ENCODE measurements at places on chromosomes 11 and 22.

GRCh38 chr11:43923406-43924111 lies 18.9 kb upstream of the C11orf96 start:
- DNase-seq, result no peak

DNA sequence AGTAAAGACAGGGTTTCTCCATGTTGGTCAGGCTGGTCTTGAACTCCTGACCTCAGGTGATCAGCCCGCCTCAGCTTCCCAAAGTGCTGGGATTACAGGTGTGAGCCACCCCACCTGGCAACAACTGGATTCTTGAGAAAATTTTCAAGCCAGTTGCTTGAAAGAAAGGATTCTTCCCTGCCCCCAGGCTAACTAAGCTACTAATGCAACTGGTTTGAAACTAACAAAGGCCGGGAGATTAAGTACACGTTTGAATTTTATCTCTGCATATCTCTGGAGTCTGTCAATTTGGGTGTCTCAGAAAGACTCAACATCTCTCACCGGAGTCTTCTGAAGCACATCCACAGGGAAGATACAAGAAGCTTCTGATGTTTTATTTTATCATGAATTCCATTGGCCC lies 10.7 kb upstream of the ETS1 start:
- no peak for DNase-seq

DNA sequence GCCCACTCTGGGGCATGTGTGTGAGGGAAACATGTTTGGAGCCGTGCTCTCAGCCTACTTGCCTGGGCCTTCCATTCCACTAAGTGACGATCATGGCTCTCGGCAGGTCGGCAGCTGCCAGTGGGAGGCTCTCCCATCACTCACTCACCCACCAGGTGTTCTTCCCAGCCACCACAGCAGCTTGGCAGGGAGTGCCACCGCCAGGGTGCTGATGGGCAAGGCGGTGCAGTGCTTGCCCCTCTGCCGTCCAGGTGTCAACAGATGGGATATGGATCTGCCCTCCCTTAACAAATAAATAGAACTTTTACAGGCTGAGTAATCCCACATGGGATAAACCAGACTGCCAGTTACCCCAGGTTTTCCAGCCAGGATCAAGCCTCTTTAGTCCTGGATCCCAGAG lies 205.5 kb upstream of the TMEM45B start:
- DNase-seq, result no peak

GRCh38 chr11:47166368-47166767 lies 10.3 kb downstream of the ARFGAP2 start:
- DNase-seq, result no peak

GRCh38 chr11:129766898-129767604 lies 48.6 kb upstream of the TMEM45B start:
- no peak for DNase-seq

GRCh38 chr11:132704781-132705375 lies 827.4 kb downstream of the OPCML start:
- peak; percentile 6 for DNase-seq

GRCh38 chr11:107689317-107690202 lies 22.3 kb downstream of the SLN start:
- DNase-seq, result no peak

DNA sequence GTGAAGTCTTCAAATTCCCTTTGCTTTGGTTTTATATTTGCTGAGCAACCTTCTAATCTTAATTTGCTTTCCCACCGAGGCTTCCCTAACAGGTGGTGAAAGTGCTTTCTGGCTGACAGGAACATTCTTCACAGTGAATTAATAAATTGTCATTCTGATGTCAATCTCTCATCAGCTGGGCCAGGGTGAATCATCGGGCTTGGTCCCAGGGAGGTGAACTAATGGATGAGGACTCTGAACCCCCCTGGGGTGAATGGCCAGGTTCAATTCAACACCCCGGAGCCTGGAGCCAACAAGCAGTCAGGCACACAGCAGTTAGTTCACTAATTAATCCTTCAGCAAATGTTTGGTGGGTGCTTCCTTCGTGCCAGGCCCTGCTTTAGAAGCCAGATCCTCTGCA lies 155.4 kb upstream of the PDGFD start:
- DNase-seq, result peak; percentile 36

DNA sequence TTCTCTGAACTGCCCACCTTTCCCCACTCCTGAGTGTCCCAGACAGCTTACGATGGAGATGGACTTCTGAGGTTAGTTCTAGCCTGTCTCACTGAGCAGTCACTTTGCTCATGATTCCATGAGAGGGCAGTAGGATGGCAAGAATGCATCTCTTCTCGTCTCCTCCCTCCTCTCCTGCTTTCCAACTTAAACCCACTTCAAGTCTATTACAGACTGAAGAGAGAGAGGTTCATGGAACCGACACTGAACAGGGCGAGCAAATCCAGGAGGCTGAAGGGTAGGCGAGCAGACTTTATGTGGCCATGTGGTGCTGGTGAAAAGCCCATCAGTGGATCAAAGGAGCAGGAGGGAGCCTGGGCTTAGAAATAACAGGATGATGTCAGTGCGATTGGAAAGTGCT lies 38.6 kb downstream of the CEP164 start:
- no peak for DNase-seq

DNA sequence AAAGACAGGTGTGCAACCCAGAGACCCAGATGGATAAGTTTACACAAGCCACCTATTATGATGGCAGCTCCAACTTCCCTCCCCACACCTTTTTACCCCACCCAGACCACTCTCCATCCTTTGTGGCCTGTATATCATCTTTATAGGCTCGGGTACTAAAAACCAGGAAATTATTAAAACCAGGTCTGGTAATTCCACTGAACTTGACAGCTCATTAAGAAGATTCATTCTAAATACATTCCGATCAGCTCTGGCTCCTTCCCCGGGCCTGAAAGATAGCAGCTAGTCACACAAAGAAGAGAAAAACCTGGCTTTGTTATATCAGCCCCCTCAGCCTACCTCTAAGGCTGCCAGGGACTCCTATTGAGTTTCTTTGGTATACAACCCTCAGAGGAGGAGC lies 67.9 kb upstream of the API5 start:
- DNase-seq, result no peak

DNA sequence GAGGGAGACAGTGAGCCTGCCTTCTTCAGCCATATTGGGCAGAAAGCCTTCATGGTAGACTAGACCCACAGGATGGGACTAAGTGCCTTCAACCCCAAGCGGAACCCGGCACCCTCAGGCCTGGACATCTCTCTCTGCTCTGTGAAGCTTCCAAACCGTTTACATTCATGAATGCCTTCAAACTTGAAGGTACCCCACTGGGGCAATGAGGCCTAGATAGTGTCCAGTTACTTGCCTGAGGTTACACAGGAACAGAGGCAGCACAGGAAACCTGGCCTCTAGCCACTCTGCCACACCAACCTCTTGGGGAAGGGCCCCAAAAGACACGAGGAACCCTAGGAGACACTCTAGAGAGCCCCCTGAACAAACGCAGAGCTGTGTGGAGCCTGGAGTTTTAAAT lies 14.5 kb upstream of the CYP2R1 start:
- no peak for DNase-seq

Measured in epithelial cell of proximal tubule (primary cell).